ENCODE measurements at places on chromosomes 1 and 21. TPM values are rescaled to one million over a fixed set of nuclear protein-coding genes. Genes with fewer than 3 reads are reported as not detected.
A peak's percentile ranks its signal among the peaks of the same experiment; 100 is the strongest.

DNA sequence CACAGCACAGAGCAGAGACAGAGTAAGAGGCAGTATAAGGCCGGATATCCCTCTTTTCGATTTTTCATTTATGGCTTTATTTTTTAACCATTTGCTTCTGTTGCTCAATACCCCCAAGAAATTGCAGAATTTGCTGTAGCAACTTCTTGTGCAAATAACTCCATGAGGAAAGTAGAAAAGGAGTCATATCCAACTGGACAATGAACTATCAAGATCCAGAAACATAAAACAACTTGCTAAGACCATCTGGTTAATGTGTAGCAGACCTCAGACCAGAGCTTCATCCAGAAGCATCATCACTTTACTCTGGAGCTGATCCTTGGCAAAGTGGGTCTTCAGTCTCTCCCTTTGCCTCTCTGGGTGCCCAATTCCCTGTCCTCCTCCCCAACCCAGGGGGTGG is 45.9 kb downstream of the ZNF697 start:
- no peak overlapping the region for H3K27ac ChIP-seq
- no peak overlapping the region for H3K4me3 ChIP-seq
- H3K27me3 ChIP-seq, result no peaks in the 10 kb centered on the region
- no peaks in the 10 kb centered on the region for H3K4me1 ChIP-seq
- H3K36me3 ChIP-seq, result no peaks in the 10 kb centered on the region
- DNase-seq, result no peak

- H3K27me3 ChIP-seq, result peaks cover 11% of the 10 kb centered on the region
- peaks cover 4% of the 10 kb centered on the region for H3K4me1 ChIP-seq
- H3K27ac ChIP-seq, result peak overlapping the region; percentile 55
- no peaks in the 10 kb centered on the region for H3K36me3 ChIP-seq
- no peak overlapping the region for H3K4me3 ChIP-seq
These were observed 37.5 kb upstream of the SLAMF9 start for GRCh38 chr1:159991513-159991912.

- H3K4me3 ChIP-seq, result no peak overlapping the region
- peaks cover 39% of the 10 kb centered on the region for H3K4me1 ChIP-seq
- peaks cover 33% of the 10 kb centered on the region for H3K36me3 ChIP-seq
- H3K27ac ChIP-seq, result peak overlapping the region; percentile 47
These were observed 185.2 kb upstream of the TMEM51 start for GRCh38 chr1:14968251-14968851.

DNA sequence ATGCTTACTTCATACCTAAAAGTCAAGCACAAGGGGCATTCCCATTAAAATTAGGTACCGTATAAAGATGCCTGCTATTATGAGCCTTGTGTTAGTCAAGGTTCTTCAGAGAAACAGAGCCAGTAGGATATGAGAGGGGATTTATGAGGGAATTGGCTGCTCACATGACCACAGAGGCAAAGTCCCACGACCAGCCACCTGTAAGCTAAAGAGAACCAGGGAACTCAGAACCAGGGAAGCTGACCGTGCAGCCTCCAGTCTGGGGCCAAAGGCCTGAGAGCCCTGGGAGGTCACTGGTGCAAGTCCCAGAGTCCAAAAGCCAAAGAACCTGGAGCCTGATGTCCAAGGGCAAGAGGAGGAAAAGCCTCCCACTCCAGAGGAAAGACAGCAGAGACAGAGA is 20.0 kb downstream of the PIGM start:
- no peak overlapping the region for H3K27ac ChIP-seq
- H3K4me3 ChIP-seq, result no peak overlapping the region
- H3K27me3 ChIP-seq, result no peaks in the 10 kb centered on the region

Gene LRIG2
- total RNA-seq, result 8.9 TPM

Gene RNU1-4
- under 0.01 TPM for total RNA-seq

- no peak overlapping the region for H3K27ac ChIP-seq
- no peaks in the 10 kb centered on the region for H3K36me3 ChIP-seq
- H3K4me1 ChIP-seq, result peaks cover 17% of the 10 kb centered on the region
- H3K4me3 ChIP-seq, result no peak overlapping the region
- H3K27me3 ChIP-seq, result no peaks in the 10 kb centered on the region
These were observed 73.3 kb downstream of the MDM4 start for GRCh38 chr1:204589409-204590038.

DNA sequence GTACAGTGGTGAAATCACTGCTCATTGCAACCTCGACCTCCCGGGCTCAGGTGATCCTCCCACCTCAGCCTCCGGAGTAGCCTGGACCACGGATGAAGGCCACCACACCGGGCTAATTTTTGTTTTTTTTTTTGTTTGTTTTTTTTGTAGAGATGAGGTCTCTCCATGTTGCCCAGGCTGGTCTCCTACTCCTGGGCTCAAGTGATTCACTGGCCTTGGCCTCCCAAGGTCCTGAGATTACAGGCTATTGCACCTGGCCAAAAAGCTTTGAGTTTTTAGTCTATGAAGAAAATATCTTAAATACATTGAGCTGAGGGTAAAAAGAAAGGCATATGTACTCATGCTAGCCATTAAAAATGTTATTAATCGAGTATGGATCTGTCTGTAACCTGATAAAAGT is 3.6 kb downstream of the TMEM50A start:
- H3K4me1 ChIP-seq, result peaks cover 21% of the 10 kb centered on the region
- H3K4me3 ChIP-seq, result no peak overlapping the region
- no peak for DNase-seq
- no peak overlapping the region for H3K27ac ChIP-seq
- peaks cover 41% of the 10 kb centered on the region for H3K36me3 ChIP-seq
- H3K27me3 ChIP-seq, result no peaks in the 10 kb centered on the region

- H3K4me3 ChIP-seq, result no peak within 1 kb of the TSS
- no peaks in the 10 kb centered on the region for H3K4me1 ChIP-seq
- H3K27me3 ChIP-seq, result no peaks in the 10 kb centered on the region
- DNase-seq, result no peak
These were observed at the start of gene FLG2 for GRCh38 chr1:152359906-152360305. FLG2 (minus strand) TSS chr1:152360006; CDS start chr1:152358884, 1,122 bp downstream.

Gene LRRC38
- not detected for total RNA-seq

DNA sequence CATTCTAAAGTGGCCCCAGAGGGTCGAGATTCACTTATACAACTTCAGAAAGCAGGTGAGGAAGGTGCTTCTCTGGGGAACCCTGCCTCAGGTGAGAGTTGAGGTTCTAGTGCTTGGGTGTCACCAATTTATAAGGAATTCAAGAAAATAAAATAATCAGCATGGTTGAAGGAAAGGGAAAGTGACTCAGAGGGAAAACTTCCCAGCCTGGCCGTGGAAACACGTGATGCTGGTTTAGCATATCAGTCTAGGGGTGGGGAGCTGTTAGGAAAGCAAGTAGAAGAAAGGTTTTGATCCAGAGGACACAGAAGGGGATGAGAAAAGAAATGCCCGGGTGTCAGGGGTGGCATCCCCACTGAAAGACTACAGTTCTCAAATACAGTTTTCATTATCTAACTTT is 37.7 kb upstream of the TMEM125 start:
- H3K4me1 ChIP-seq, result peaks cover 2% of the 10 kb centered on the region
- no peak for DNase-seq
- H3K4me3 ChIP-seq, result no peak overlapping the region
- H3K27me3 ChIP-seq, result no peaks in the 10 kb centered on the region

DNA sequence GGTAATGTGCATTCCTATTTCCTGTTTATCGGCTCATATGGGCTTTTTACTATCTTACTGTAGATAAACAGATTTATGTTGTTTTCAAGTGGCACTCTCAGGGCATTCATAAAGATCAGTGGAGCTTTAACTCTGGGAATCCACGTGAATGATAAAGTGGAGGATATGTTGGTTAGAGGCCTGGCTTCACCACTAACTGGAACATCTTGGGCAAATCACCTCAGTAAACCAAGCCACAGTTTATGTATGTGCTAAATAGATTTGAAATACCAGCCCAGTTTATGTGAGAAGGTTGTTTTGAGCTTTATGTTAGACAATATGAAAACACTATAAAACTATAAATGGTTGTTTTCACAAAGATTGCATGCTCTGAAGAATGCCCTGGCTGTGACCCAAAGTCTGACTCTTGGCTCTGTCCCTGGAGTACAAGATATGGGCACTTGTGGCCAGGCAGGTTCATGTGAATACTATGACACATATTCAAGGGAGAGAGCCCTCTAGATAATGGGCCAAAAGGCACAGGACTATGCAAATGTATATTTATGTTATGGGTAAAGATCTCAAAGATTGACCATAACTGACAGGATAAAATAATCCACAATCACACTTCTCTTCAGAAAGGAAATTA is 36.7 kb downstream of the FAM163A start:
- no peak for DNase-seq
- no peaks in the 10 kb centered on the region for H3K27me3 ChIP-seq
- H3K27ac ChIP-seq, result no peak overlapping the region
- no peaks in the 10 kb centered on the region for H3K36me3 ChIP-seq
- no peaks in the 10 kb centered on the region for H3K4me1 ChIP-seq
- no peak overlapping the region for H3K4me3 ChIP-seq

Gene USP25
- 42.0 TPM for total RNA-seq

GRCh38 chr1:75131565-75132241 is 2.5 kb upstream of the LHX8 start:
- H3K4me3 ChIP-seq, result no peak overlapping the region
- H3K36me3 ChIP-seq, result no peaks in the 10 kb centered on the region
- no peak for DNase-seq
- no peak overlapping the region for H3K27ac ChIP-seq
- H3K27me3 ChIP-seq, result peaks cover 44% of the 10 kb centered on the region
- peaks cover 10% of the 10 kb centered on the region for H3K4me1 ChIP-seq

DNA sequence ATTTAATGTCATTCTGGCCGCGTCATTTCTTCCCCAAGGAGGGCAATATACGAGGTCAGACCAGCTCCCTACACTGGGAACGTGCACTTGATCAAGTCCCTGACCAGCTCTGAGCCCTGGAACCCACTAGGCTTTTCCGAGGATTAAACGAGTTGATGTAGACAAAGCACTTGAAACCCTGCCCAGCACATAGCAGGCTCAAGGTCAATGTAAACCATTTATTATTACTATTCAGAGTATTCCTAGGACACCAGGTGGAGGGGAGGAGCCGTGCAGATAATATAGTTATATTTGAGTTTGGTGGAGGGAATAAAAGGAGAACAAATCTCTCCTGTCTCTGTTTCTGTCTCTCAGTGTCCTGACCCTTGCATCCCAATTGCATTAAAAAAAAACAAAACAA is 174.1 kb upstream of the IGSF21 start:
- DNase-seq, result no peak
- no peak overlapping the region for H3K27ac ChIP-seq
- no peaks in the 10 kb centered on the region for H3K27me3 ChIP-seq
- no peaks in the 10 kb centered on the region for H3K36me3 ChIP-seq

- no peaks in the 10 kb centered on the region for H3K36me3 ChIP-seq
- H3K27me3 ChIP-seq, result peaks cover 52% of the 10 kb centered on the region
- DNase-seq, result no peak
- no peak overlapping the region for H3K4me3 ChIP-seq
These were observed 3.0 kb downstream of the TSPEAR start for GRCh38 chr21:44708213-44708865.

Gene DCLRE1B
- total RNA-seq, result 6.5 TPM

Gene ACTL8
- 0.19 TPM for total RNA-seq

Gene F3
- 41.0 TPM for total RNA-seq

DNA sequence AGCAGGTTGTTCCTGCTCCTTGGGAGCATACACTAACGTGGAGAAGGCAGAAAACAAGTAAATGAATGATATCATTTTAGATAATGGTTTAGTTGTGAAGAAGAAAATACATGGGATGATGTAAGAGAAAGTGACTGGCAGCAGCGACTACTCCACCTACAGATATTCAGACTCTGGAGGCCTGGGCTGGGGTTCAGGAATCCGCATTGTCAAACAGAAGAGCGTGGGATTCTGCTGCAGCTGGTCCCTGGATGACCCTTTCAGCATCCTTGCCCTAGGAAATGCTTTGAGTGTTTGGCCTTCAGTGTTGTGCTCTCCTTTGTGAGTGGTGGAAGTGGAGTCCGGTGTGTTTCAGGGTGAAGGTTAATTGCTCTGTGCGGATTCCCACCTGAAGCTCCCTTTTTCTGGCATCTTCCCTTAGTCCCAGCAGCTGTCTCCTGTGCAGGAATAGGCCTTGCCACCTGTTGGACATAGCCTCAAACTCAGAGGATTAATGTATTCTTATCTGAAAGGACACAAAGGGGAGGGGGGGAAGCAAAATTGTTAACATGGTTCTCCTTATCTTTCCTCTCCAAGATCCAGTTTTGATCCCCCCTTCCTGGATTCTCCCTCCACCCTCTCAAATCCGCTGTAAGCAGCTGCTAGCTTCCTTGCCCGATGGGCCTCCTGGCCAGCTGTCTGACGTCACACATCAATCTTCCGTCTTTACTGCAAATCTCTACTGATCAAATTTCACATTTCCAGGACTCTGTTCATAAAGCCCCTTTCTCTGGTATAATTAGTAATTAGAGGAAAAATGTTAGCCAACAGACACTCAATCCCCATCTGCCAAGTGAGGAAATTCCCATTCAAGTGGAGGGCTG is 68.3 kb upstream of the SPAG17 start:
- no peak for DNase-seq
- H3K4me3 ChIP-seq, result no peak overlapping the region
- H3K27me3 ChIP-seq, result no peaks in the 10 kb centered on the region
- no peak overlapping the region for H3K27ac ChIP-seq

Gene GUCA2A
- total RNA-seq, result not detected

GRCh38 chr1:173527151-173527826 is 50.2 kb downstream of the PRDX6 start:
- H3K27me3 ChIP-seq, result peaks cover 3% of the 10 kb centered on the region
- no peak for DNase-seq
- no peaks in the 10 kb centered on the region for H3K36me3 ChIP-seq
- no peak overlapping the region for H3K27ac ChIP-seq
- H3K4me3 ChIP-seq, result no peak overlapping the region
- H3K4me1 ChIP-seq, result no peaks in the 10 kb centered on the region

Gene FAM72C
- total RNA-seq, result 0.64 TPM

DNA sequence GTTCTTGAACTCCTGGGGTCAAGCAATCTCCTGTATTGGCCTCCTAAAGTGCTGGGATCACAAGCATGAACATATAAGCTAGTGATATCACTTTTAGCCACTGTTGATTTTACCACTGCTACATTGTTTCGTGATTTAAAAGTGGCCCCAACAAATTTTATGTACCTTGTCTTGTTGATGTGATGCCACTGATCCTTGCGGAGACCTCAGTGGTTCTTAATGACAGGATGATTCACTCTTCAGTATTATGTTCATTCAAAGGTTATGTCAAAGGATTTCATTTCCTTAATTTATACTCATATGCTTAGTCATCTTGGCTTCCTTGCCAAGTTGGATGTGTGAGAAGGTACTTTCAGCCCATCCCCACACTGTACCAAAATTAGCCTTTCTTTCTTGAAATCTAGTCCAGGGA is 12.1 kb downstream of the PRKACB start:
- H3K4me1 ChIP-seq, result peaks cover 15% of the 10 kb centered on the region
- no peak overlapping the region for H3K4me3 ChIP-seq
- DNase-seq, result no peak
- no peaks in the 10 kb centered on the region for H3K36me3 ChIP-seq

GRCh38 chr1:95262913-95263312 is 28.9 kb downstream of the RWDD3 start:
- no peaks in the 10 kb centered on the region for H3K4me1 ChIP-seq
- no peak overlapping the region for H3K4me3 ChIP-seq
- no peak overlapping the region for H3K27ac ChIP-seq
- no peak for DNase-seq
- H3K27me3 ChIP-seq, result no peaks in the 10 kb centered on the region

Gene ADAMTS4
- total RNA-seq, result 2.1 TPM

All from esophagus squamous epithelium (tissue), 5 donors.